ENCODE measurements at places on chromosomes 2 and 18.

DNA sequence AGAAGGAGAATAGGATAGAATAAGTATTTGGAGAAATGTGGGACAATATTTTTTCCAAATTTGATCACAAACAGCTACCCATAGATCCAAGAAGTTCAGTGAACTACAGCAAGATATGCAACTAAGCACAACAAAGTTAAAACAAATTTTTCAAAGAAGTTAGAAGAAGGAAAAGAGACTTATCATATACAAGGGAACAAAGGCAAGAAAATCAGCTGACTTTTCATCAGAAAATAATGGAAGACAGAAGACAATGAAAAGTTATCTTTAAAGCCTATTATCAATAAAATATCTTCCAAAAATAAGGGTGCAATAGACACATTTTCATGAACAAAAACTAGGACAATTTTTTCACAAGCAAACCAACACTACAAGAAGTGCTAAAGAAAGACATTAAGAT, 202.8 kb upstream of the FN1 start:
- DNase-seq: no peak

GRCh38 chr2:141968433-141968832, 162.4 kb downstream of the LRP1B start:
- DNase-seq: peak; percentile 14

- DNase-seq: no peak
Observed at GRCh38 chr2:205495819-205496218, 186.5 kb upstream of the NRP2 start.

DNA sequence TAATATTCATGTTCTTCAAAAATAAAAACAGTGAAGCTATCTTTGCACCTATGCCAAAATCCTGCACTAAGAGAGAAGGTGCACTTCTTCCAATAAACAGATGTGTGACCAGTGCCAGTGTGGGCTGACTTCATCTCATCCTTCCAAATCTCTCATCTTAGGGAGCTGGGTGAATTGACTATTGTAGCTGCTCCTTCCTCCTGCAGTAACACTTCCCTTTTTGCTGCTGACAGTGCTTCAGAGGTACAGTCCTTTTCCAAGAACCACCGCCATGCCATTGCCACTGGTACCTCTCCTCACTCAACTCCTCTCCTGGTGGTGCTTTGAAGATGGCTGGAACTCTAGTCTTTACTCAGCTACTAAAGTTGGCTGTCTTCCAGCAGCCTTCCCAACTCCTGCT, 42.1 kb upstream of the ARHGAP25 start:
- DNase-seq: peak; percentile 44
